Smooth muscle cell of the umbilical artery (primary cell): ENCODE measurements at places on chromosomes 11 and 22. TPM values are rescaled to one million over a fixed set of nuclear protein-coding genes. Genes with fewer than 3 reads are reported as not detected.

ARHGEF17 gene
- 38.9 and 72.8 TPM in 2 replicates for total RNA-seq

NCAM1 gene
- 4.2 and 14.2 TPM in 2 replicates for total RNA-seq

OR5B21 gene
- not detected in 2 replicates for total RNA-seq

ST13 gene
- 244 and 266 TPM in 2 replicates for total RNA-seq

OR51B4 gene
- not detected in 2 replicates for total RNA-seq

GDPD4 gene
- total RNA-seq, result 0.69 TPM in 1 of 2 replicates, not detected in the other

ACTN3 gene
- under 0.01 and 0.09 TPM in 2 replicates for total RNA-seq

MAPK8IP1 gene
- total RNA-seq, result 3.6 and 6.2 TPM in 2 replicates

GAS2 gene
- total RNA-seq, result 0.97 and 1.5 TPM in 2 replicates

APOA1 gene
- 3.0 and 10.4 TPM in 2 replicates for total RNA-seq

IGSF9B gene
- total RNA-seq, result under 0.01 and 0.51 TPM in 2 replicates

F2 gene
- total RNA-seq, result not detected in 2 replicates

SDF2L1 gene
- 29.7 and 35.6 TPM in 2 replicates for total RNA-seq

ANO9 gene
- total RNA-seq, result not detected in 2 replicates

JHY gene
- 0.42 and 0.89 TPM in 2 replicates for total RNA-seq

OR52I2 gene
- total RNA-seq, result not detected in 2 replicates

FGF4 gene
- total RNA-seq, result not detected in 2 replicates

PNPLA3 gene
- 5.3 and 7.5 TPM in 2 replicates for total RNA-seq

P2RY2 gene
- total RNA-seq, result 0.30 and 0.46 TPM in 2 replicates

DAGLA gene
- total RNA-seq, result 2.1 and 4.4 TPM in 2 replicates

ENTHD1 gene
- total RNA-seq, result not detected in 2 replicates

APOBEC3A gene
- not detected in 2 replicates for total RNA-seq

BSX gene
- total RNA-seq, result not detected in 2 replicates

GANAB gene
- 505 and 539 TPM in 2 replicates for total RNA-seq

HTR3B gene
- not detected in 2 replicates for total RNA-seq

ARHGAP42 gene
- 26.7 and 27.1 TPM in 2 replicates for total RNA-seq

NRIP3 gene
- total RNA-seq, result 37.7 and 42.8 TPM in 2 replicates

TNNT3 gene
- total RNA-seq, result not detected in 2 replicates

OR8G1 gene
- not detected in 2 replicates for total RNA-seq

LYVE1 gene
- total RNA-seq, result 0.37 TPM in 1 of 2 replicates, not detected in the other

CNTN5 gene
- total RNA-seq, result 0.55 and 1.5 TPM in 2 replicates

NLRP14 gene
- total RNA-seq, result 0.18 TPM in 1 of 2 replicates, not detected in the other

HSPB2 gene
- total RNA-seq, result under 0.01 and 0.14 TPM in 2 replicates

SPI1 gene
- not detected in 2 replicates for total RNA-seq

TTC9C gene
- total RNA-seq, result 29.4 and 32.7 TPM in 2 replicates

HPX gene
- 0.30 and 0.74 TPM in 2 replicates for total RNA-seq

BAIAP2L2 gene
- total RNA-seq, result under 0.01 and 0.18 TPM in 2 replicates

EXT2 gene
- 324 and 375 TPM in 2 replicates for total RNA-seq

CAPRIN1 gene
- total RNA-seq, result 181 and 286 TPM in 2 replicates

NPAS4 gene
- total RNA-seq, result not detected in 2 replicates

OR56B4 gene
- not detected in 2 replicates for total RNA-seq

SREBF2 gene
- total RNA-seq, result 52.6 and 96.5 TPM in 2 replicates

DLG2 gene
- total RNA-seq, result 1.5 and 2.1 TPM in 2 replicates

MOV10L1 gene
- total RNA-seq, result 2.1 and 14.8 TPM in 2 replicates

PGR gene
- under 0.01 and 0.05 TPM in 2 replicates for total RNA-seq

PRR5L gene
- 16.1 and 23.2 TPM in 2 replicates for total RNA-seq

NAALADL1 gene
- total RNA-seq, result 17.3 and 19.9 TPM in 2 replicates

SAA1 gene
- total RNA-seq, result not detected in 2 replicates

SLC22A12 gene
- not detected in 2 replicates for total RNA-seq

CEND1 gene
- total RNA-seq, result 0.89 and 1.8 TPM in 2 replicates

C11orf42 gene
- not detected in 2 replicates for total RNA-seq

OR52N4 gene
- total RNA-seq, result not detected in 2 replicates

MMP12 gene
- total RNA-seq, result 0.18 and 1.2 TPM in 2 replicates

YWHAH gene
- total RNA-seq, result 49.9 and 98.7 TPM in 2 replicates

KLHL22 gene
- 30.5 and 30.9 TPM in 2 replicates for total RNA-seq
